ENCODE measurements at places on chromosomes 1 and 21.

GRCh38 chr1:228838717-228839500 is 103.6 kb downstream of the RHOU start:
- peak; percentile 92 for DNase-seq

- DNase-seq, result no peak
Measured at GRCh38 chr1:220732137-220732536, 16.0 kb upstream of the MTARC2 start.

- no peak for DNase-seq
Measured at GRCh38 chr1:183417772-183418491, at the start of gene NMNAT2. NMNAT2 (minus strand) TSS chr1:183418380; CDS start chr1:183418267, 113 bp downstream.

- DNase-seq, result no peak
Measured at GRCh38 chr1:22816067-22816775, 105.6 kb downstream of the EPHB2 start.

DNA sequence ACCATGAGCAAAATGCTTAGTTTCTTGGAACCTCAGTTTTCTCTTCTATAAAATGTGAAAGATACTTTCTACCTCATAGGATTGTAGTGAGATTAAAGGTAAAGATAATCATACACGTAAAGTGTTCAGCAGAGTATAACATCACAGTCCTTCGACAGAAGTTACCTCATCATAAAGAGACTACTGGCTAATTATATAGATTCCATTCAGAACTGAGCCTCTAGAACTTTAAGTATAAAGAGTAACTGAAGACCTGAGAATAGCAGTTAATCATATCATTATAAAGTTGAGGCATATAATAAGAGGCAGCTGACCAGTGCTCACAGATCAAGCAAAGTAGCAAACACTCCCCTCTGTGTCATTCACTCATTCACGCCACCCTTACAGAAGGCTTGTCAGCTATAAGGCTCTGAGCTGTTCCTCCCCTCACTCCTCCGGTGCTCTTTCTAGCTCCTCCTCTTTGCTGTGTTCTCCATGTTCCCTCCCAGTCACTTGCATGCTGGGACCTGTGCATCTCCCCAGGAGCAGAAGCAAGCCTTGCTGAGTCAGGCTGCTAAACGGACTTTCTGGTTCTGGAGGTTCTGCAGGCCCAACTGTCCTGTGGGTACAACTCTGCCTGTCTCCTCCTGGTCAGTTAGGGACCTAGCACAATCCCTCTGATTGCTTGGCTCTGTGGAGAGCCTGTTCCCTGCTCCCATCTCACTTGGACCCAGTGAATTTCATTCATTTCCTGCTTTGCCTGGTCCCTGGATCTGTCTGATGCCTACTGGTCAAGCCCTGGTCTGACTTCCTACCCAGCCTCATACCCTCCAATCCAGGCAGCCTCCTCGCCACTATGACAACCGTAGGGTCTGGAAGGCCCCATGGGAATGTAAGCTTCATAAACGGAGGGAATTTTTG is 28.3 kb upstream of the LY9 start:
- no peak for DNase-seq

GRCh38 chr1:24369801-24370200 is 43.8 kb downstream of the STPG1 start:
- no peak for DNase-seq

DNA sequence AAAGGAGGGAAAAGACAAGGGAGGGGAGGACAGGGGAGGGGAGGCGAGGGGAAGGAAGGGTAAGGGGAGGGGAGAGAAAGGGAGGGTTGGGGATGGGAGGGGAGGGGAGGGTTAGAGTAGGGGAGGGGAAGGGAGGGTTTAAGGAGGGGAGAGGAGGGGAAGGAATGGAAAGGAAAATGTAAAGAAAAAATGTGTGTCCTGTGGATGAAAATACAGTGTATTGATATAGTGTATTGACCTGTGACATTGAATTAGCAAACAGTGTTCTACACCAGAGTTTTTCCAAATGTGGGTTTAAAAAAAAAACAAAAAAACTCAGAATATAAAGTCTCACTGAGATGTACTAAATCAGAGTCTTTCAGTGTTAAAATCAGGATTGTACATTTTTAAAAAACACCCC is 1279.8 kb upstream of the ADGRL2 start:
- DNase-seq, result no peak

GRCh38 chr1:198664068-198664788 is 25.4 kb downstream of the PTPRC start:
- no peak for DNase-seq

- DNase-seq, result peak; percentile 61
Measured at GRCh38 chr1:203625628-203626019, 1.0 kb upstream of the ATP2B4 start.

- DNase-seq, result no peak
Measured at GRCh38 chr1:245802941-245803665, 648.3 kb downstream of the KIF26B start.

- DNase-seq, result peak; percentile 54
Measured at GRCh38 chr1:38586993-38587646, 272.5 kb downstream of the RRAGC start.

DNA sequence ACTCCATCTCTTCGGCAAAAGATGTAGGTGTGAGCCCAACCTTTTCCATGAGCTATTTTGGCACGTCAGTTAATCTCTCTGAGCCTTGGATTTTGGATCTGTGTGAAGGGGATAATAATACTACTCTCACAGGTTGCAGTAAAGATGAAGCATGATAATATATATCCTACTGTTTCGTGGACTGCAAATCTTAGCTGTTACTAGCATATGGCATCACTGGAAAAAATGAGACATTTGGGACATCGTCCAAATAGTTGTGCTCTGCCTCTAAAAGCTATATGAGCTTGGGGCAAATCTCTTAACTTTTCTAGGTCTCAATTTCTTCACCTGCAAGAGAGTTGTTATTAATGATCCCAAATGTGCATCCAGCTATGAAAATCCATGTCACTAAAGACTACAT is 147.4 kb upstream of the ZRANB2 start:
- DNase-seq, result no peak

DNA sequence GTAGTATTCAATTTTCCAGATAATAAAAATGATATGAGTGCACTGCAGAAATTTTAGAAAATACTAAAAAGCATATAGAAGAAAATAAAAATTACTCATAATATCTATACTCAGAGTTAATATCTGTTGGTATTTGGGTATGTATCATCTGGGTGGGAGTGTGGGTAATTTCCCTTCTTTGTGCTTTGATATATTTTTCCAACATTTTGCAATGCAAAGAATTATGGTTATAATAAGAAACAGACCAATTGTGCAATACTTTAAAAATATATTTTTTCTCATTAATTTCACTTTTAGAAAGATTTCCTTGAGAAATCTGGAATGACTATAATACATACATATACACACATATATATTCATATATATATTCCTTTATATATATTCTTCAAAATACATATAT is 665.7 kb downstream of the ADGRL2 start:
- no peak for DNase-seq

DNA sequence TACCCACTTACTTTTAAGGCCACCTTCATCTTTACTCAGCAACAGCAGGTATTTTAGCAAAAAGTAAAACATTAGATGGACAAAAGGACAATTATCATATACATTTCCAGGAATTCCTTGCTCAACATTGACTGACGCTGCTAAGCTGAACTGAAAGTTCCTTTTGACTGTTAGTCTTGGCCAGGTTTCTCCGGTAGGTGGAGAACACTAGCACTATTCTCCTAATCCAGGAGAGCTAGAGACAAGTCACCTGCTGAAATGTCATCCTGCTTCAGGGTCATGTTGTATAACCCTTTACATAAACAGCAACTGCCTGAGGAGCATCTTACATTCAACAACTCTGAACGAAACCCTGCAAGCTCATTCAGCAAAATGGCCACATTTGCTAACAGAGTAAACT is 109.0 kb upstream of the ESRRG start:
- no peak for DNase-seq
